Stimulated activated CD4-positive, alpha-beta T cell treated with anti-CD3 and anti-CD28 coated beads, Interleukin-2, amount 100 ng/mL, for 4 hours (primary cell): ENCODE measurements at places on chromosomes 2 and 18.
A peak's percentile ranks its signal among the peaks of the same experiment; 100 is the strongest.

- DNase-seq, result no peak
Measured at GRCh38 chr2:75494137-75494769, 66.5 kb downstream of the EVA1A start.

DNA sequence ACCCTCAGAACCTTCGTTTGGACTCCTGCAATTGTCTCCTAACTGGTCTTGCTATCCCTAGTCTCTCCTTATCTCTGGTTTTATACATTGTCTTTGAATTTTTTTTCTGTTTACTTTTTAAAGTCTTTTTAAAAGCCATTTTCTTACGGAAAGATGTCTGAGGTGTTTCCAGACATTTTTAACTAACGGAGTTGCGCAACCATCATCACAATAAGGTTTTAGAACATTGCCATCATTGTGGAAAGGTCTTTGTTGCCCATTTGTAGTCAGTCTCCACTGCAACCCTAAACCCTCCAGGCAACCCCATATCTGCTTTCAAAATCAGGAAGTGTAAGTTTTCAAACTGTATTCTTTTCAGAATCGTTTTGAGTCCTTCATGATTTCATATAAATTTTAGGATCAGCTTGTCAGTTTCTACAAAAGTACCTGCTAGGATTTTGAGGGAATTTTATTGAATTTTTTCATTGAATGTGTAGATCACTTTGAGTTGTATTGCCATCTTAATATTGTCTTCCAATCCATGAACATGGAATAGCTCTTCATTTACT is 46.3 kb downstream of the ANKRD12 start:
- DNase-seq, result no peak

- no peak for DNase-seq
Measured at GRCh38 chr2:10009811-10010781, 33.3 kb upstream of the KLF11 start.

GRCh38 chr2:39142904-39143605 is 22.2 kb upstream of the SOS1 start:
- no peak for DNase-seq

GRCh38 chr2:121076885-121077549 is 208.0 kb downstream of the TFCP2L1 start:
- DNase-seq, result peak; percentile 35
